Calu3 (cell line): ENCODE measurements at places on chromosomes 4 and X. TPM values are rescaled to one million over a fixed set of nuclear protein-coding genes. Genes with fewer than 3 reads are reported as not detected.
A peak's percentile ranks its signal among the peaks of the same experiment; 100 is the strongest.

DNA sequence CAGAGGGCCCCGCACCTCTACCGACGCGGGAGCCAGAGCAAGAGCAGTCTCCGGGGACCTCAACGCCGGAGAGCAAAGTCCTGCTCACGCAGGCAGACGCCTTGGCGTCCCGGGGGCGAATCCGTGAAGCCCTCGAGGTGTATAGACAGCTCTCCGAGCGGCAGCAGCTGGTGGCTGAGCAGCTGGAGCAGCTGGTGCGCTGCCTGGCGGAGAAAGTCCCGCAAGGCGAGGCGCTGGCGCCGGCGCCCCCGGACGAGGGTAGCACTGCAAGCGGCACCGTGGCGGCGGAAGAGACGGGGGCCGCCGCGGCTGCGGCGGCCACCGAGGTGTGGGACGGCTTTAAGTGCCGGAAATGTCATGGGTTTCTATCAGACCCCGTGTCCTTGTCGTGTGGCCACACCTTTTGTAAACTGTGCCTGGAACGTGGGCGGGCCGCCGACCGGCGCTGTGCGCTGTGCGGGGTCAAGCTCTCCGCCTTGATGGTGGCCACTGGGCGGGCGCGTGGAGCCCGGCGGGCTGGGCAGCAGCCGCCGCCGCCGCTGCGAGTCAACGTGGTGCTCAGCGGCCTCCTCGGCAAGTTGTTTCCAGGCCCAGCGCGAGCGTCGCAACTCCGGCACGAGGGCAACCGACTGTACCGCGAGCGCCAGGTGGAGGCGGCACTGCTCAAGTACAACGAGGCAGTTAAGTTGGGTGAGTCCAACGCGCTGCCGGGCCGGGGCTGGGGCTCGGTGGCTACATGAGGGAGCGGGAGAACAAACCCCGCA, 672 bp downstream of the LONRF3 start:
- peak; percentile 48 for DNase-seq

DNA sequence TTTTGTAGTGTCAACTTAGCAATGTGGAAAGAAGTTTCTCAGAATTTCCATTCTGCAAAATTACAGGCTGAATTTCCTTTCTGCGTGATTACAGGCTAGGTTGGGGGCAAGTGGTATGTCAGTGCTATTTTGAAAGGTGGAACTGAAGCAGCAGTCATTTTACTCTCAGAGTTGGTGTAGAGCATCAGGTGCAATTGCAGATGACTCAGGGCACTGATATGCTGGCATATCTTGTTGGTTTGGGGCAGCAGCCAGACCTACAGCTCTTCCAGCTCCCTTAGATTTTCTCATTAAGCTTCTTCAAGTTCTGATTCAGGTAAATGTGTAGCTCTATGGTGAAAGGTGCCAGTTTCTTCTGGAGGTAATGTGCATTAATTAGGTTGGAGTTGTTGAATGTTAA, 930.7 kb upstream of the PCDH10 start:
- no peak for DNase-seq

- no peak for DNase-seq
Measured at GRCh38 chr4:45580334-45580733, 543.5 kb downstream of the GABRG1 start.

GRCh38 chrX:11665168-11666111, at the start of gene ARHGAP6:
Gene ARHGAP6 (minus strand): TSS chrX:11665920. CDS start chrX:11664828, 1,092 bp downstream.
- no peak for DNase-seq

DNA sequence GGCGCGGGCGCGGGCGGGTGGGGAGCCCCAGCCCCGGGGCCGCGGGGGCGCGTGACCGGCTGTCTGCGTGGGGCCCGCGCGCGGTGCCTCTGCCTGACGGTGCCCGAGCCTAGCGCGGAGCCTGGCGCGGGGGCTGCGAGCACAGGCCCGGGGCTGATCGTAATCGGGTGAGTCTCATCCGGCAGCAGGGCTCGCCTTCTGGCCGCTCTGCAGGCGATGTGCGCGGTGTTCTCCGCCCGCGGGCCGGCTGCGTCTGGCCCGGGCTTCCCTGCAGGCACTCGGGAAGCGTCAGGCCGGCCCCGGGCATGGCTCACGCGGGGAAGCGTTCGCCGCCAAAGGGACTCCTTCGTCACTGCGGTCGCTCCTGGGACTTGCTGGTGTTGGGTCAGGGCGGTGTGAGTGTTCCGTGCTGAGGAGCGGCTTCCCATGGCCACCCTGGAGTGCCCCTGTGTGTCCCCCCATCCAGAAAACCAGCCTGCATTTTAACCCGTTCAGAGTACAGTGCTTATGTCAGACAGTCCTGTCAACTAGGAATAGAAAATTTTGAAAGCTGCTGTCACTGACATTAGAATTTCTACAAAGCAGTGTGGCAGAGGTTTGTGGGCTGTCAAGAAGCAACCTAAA, 40.6 kb downstream of the FAM149A start:
- peak; percentile 49 for DNase-seq

DNA sequence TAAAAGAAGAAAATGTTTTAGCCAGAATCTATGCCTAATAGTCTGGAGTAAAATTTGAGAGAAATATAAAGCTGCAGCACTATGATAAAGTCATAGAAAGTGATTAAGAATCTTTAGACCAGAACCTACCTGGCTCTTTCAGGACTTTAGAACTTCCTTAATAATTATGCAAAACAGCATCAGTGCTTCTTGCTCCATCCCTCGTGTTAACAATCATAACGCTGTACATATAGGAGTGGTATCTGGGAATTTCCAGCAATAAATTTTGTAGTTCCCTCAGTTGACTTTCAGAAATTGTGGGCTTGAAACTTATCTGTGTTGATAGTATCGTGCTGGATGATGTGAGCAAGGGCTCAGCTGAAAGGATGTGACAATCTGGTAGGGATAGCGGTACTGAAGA, 102.1 kb upstream of the RASGEF1B start:
- no peak for DNase-seq

DNA sequence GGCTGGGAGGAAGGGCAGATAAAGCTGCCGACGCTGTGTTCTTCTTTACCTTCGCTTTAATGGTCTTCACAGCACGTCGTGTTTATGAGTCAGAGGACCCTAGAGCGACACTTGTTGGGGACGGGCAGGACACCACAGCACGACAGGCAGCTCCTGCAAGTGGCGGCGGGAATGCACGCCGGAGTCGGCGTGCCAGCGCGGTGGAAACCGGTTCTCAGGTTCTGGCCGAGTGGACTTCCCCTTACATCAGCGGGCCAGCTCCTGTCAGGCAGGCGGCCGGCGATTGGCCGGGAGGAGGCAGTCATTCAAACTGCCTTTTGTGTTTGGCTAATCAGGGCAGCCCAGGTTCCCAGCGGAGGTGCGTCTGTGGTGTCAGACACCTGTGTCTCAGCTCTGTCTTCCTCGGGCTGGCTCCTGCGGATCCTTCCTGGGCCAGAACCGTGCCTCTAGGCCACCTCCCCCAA, 150.9 kb downstream of the SHROOM3 start:
- DNase-seq, result peak; percentile 89

The KLKB1 gene
- 2.6 and 2.9 TPM in 2 replicates for total RNA-seq

DNA sequence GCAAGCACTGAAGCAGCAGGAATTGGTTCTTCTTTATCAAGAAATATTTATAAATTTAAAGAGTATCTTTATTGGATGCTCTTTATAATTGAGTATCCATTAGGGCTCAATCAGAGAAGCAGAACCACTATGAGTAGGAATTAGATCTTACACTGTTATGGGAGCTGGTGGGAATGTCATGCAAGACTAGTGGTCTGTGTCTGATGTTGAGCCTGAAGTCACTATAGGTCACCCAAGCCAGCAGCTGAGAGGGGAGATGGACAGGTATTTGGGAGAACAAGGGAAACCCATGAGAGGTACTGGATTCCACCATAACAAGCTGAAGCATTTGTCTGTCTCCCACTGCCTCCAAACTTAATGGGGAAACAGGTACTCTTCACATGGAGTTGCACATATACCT, 283.7 kb upstream of the BOD1L1 start:
- DNase-seq, result no peak

The XAGE1B gene
- not detected in 2 replicates for total RNA-seq

DNA sequence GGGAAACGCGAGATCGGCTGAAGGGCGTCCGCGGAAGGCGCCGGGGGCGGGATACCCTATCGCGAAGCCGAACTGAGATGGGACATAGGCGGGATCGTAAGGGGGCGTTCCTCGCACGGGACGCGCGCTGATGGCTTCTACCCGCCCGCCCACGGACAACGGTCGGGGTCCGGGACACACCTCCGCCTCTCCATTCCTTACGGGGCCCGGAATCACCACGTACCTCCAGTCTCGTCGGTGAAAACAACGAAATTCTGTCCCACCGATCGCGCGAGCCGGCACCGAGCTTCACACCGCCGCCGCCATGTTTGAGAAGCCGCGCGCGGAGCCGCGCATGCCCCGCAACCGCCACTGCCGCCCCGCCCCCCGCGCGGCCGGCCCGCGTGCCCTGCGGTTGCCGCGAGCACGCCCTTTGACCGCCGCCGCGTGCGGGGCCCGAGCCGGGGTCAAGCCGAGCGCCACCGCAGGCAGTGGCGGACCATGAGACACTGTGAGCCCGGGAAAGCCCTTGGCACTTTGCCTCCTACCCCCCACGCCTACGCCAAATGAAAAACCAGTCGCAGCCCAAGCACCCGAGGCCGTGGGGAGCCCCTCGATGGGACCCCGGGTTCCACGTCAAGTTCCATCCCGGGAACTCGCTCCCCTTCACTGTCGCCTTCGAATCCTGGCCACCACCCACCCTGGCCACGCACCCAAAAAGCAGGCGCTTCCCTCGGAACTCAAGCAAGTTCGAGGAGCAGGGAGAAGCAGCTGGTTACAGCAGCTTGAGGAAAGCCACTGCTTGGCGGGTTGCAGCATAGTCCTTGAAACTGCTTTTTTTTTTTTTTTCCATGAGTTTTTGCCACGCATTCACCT, at the start of gene SCML2:
TSS of gene SCML2 (minus strand) at position 320 of the 855 bp plus-strand sequence. CDS start 20,617 bp downstream, outside the sequence.
- peak; percentile 45 for DNase-seq

GRCh38 chrX:136497556-136498052, at the start of gene HTATSF1:
Gene HTATSF1 (plus strand): TSS chrX:136497592. CDS start chrX:136497685, 93 bp downstream.
- no peak for DNase-seq
